Fibroblast of upper back skin (primary cell): ENCODE measurements at places on chromosomes 2 and 18.

DNA sequence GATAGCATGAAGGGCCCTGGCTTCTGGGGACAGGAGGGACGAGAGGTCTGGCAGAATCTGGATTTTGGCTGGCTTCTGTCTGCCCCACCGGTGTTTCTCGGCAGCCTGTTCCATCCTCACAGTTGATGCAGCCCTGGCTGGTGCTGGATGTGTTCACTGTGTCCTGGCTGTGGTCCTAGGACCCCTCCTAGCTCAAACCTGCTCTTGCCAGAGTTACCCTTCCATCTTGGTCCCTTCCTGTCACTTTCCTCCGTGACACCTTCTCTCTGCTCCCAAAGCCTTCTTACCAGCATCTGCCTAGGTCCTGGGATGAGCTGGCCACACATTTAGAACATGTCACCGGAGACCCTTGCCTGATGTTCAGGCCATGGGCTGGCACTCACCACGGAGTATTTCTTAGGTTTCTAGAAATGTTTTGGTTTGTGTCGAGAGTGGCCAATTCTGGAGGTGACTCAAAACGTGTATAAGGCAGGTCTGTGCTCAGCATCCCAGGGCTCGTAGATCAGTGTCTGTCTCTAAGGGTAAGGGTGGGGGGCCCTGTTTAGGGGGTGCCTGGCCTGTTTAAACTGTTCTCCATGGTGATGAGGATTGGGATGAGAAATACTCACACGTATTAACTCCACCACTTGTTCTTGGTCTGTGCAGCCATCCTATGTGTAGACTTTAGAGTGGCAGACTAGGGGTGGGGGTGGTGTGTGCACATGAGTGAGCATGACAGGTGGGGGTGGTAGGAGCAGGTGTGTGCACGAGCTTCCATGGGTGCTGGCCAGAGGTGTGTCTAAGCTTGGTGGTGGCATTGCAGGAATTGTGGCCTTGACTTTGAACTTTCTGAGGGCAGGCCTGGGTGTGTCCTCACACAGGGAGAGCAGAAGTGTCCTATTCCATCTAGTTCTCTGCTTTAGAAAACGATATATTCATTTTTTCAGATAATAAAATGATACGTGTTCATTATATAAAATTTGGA lies 162.7 kb downstream of the DYSF start:
- no peak for DNase-seq

- DNase-seq, result no peak
These were observed 105.7 kb upstream of the ERBB4 start for GRCh38 chr2:212644195-212644837.

DNA sequence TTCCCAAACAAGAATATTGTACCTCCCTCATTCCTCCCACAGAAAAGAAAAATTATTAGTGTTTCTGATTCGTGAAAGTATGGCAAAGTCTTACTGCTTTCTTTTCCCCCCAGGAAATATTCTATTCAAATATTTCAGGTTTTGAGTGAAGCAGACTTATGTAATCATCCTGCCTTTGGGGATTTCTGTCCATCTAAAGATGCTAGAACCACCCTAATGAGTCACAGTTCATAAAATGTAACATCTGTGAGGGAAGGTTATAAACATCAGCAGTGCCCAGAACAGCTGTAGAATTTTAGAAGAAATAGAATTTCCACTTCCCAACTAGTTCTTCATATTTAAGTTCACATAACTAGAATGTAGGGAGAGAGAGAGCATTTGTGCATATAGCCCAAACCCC lies 39.0 kb downstream of the EEF1B2 start:
- peak; percentile 41 for DNase-seq

DNA sequence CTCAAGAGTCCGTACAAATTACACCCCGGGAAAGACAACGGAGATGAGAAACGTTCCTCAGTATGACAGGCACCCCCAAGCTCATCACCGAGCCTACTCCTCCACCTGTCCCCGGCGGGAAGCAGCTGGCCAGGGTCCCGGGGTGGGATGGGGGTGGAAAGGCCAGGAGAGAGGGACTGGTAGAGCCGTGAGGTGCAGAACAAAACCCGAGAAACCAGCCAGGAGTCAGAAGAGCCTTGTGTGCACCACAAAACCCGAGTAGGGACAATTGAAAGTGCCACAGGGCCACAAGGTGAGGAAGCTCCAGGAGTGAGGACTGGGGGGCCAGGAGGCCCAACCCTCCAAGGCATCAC lies 75.5 kb upstream of the SALL3 start:
- DNase-seq, result no peak

- DNase-seq, result no peak
These were observed 24.2 kb downstream of the PRPF40A start for GRCh38 chr2:152693033-152693432.

DNA sequence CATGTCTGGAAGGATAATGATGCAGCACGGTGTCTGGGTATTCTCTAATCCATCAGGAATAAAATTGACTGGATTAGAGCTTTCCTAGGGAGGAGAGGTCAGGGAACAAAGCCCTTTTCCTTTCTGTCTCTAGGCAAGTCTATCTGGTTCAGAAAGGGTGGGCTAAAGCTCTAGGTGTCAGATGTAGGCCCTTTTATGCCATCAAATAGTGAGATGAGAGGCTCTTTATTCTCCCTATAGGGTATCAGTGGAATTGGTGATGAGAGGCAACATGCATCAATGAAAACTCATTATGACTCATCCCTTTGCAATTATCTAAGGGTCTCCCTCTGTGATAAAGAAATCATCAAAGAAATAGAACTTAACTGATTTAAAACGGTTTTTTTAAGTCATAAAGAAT lies 328.0 kb upstream of the CRIM1 start:
- no peak for DNase-seq

DNA sequence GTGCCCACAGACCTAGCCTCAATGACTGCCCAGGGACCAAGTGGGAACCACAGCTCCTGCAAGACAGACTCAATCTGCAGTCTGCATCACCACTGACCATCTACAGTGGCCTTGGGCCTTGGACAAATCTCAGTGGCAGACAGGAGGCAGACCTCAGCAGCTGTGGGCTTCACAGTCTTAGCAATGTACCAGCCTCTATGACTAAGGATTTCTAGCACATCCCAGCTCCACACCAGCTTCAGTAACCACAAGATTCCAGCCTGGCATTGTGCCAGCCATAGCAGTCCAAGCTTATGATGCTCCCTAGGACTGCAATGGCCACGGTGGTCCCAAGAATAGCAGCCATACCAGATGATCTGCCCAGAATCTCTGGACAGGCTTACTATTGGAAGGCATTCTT lies 19.6 kb upstream of the WDR75 start:
- peak; percentile 86 for DNase-seq
